ENCODE measurements at places on chromosomes 5 and 9.

- DNase-seq = no peak
Measured at GRCh38 chr5:111277061-111277460, 52.9 kb downstream of the CAMK4 start.

- DNase-seq = no peak
Measured at GRCh38 chr5:180391276-180391675, 38.1 kb upstream of the GFPT2 start.

DNA sequence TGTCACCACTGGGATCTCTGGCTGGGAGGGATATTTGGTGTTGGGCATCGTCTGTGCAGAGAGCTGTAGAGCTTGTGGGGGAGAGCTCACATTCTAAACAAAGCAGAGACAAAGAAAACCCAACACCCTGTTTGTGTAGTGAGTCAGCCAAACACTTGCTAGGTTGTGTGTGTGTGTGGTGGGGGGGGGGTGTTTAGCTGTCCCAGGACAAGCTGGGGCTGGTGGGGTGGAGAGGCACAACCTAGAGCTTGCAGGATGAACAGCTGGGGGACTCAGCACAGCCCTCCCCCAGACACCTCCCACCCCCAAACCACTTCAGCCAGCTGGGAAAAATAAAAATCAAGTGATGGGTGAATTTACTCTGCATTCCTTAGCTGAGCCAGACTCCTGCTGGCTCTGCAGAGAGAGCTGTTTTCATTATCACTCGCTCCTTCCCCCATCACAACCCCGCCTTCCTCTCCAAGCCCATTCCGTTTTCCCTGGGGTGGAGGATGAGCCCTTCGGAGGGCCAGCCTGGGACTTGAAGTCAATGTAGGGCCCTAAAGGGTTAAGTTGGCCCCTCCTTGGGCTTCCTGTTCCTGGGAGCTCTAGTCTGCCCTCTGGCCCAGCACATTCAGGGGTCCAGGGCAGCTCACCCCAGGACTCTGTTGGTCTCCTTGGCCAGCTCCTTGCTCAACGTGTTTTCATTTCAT lies 2.6 kb downstream of the OLFML2A start:
- DNase-seq = no peak

- no peak for DNase-seq
Measured at GRCh38 chr5:36402512-36402906, 100.8 kb upstream of the RANBP3L start.

- peak; percentile 99 for DNase-seq
Measured at GRCh38 chr9:128117613-128118471, 9.7 kb downstream of the PTGES2 start.

- DNase-seq = no peak
Measured at GRCh38 chr9:12863618-12864017, 88.8 kb downstream of the LURAP1L start.

GRCh38 chr9:101509572-101509971 lies 24.1 kb upstream of the RNF20 start:
- DNase-seq = no peak

- DNase-seq = no peak
Measured at GRCh38 chr5:173020154-173020581, 36.0 kb upstream of the CREBRF start.

DNA sequence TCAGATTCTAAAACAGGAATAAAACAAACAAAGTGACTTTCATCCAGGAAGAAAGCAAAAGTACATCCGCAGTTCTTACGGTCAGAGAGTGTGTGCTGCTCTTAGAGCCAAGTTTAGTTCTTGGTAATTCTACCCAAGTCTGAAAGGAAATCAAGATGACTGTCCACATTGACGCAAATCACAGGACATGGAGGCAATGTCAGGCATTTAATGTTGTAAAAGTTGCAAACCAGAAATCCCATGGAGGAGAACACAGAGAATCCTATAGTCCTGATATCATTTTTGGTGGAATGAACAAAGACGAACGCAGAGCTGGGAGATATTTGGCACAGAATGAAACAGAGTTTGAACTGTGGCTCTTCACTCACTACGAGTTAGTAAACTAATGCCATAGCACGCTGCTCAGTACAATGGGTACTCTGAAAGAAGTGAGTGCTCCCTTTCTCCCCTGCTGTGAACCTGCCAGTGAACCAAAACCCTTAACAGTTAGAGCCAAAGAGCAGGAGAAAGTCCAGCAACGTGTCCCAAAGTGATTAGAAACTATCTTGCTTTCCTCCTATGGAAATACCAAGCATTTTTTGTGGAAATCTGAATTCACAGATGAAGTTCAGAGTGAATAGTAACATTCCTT lies 74.3 kb downstream of the MUSK start:
- no peak for DNase-seq

- no peak for DNase-seq
Measured at GRCh38 chr5:129410488-129410887, 49.6 kb upstream of the ADAMTS19 start.

GRCh38 chr5:59782856-59783255 lies 110.7 kb downstream of the PDE4D start:
- DNase-seq = no peak

GRCh38 chr9:34513567-34514214 lies 9.1 kb downstream of the ENHO start:
- DNase-seq = no peak

DNA sequence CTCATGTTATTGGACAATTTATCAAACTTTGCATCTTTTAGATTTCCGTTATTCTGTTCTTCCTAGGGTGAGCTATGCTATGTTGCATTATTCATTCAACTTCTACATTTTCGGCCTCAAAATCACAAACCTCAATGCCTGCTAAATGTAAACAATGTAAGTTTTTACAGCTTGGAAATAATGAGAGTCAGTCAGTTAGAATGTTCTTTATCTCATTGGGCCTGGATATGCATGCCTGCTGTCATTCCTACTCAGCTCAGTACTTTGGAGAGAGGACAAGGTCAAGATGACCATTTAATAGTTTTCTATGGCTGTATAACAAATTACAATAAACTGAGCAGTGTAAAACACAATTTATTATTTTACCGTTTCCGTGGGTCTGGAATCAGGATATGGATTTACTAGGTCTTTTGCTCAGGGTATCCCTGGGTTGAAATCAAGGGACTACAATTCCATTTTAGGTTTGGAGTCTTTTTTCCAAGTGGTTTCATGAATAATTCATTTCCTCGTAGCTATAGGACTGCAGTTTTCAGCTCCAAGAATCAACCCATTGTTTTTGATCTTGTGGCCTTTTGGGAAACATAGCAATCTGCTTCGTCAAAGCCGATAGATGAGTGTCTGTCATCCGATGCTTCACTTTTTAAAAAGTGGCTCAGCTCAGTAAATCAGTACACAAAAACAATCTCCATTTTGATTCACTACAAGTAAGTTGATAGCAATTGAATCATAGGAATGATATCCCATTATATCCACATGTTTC lies 1143.2 kb upstream of the CDH6 start:
- DNase-seq = no peak

DNA sequence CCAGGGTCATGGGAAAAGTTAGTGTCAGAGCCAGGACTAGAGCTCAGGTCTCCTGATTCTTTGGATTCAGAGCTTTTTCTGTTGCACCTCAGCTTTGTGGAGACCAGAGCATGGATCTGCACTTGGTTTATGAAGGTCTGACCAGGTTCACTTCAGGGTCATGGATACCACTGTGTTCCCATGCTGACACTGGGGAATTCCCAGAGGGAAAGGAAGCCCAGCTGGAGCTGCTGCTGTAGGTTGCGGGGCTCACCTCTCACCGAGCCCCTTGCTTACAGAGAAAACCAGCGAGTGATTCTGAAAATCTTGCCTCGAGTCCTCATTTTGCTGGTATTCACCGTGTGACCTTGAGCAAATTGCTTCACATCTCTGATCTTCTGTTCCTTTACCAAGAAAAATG lies 83.0 kb downstream of the RGS3 start:
- no peak for DNase-seq

- DNase-seq = no peak
Measured at GRCh38 chr9:114501796-114502682, 3.2 kb downstream of the WHRN start.

DNA sequence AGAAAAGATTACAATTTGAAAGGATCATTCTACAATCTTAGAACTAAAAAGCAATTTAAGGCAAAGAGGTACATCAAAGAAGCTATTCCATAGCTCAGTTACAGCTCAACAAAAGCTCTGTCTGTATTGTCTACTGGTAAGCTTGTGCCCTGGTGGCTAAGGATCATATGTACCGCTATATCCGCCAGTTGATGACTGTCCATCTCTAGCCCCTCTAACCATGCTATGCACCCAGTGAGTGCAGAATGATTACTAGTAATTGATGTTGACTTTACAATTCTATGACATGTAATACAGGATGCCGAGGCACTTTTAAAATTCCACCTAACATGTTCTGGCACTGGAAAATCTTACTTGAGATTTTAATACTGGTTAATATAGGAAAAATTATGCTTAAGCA lies 13.1 kb downstream of the LOX start:
- DNase-seq = no peak

DNA sequence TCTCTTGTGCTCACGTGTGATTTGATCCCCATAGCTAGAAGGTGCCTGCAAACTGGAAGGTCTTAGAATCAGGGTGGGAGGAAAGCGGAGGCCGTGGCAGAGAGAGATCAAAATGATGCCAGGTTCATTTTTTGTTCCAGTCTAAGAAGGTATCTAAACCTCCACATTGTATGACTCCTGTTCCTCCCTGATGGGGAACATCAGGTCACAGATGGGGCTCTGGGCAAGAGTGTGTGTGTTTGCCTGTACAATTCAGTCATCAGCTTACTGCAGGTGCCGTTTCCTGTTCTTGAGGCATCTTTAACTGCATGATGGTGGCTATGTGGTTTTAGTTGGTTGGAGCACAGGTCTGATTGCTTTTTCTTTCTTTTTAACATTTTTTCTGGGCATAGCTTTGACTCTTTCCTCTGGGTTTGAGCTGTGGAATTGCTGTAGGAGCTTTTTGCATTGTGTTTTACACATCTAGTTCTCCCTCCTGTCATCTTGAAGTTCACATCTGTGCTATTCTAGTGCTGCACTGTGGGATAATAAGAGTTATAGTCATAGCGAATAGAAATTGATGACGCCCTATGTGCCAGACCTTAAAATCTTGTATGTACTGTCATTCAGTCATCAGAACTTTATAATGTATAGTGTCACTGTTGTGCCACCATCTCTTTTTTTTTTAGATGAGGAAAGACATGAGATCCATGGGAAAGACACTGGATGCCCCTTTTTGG lies 30.8 kb downstream of the ARHGAP26 start:
- DNase-seq = no peak

- DNase-seq = no peak
Measured at GRCh38 chr5:67305913-67306710, 109.5 kb upstream of the CD180 start.

DNA sequence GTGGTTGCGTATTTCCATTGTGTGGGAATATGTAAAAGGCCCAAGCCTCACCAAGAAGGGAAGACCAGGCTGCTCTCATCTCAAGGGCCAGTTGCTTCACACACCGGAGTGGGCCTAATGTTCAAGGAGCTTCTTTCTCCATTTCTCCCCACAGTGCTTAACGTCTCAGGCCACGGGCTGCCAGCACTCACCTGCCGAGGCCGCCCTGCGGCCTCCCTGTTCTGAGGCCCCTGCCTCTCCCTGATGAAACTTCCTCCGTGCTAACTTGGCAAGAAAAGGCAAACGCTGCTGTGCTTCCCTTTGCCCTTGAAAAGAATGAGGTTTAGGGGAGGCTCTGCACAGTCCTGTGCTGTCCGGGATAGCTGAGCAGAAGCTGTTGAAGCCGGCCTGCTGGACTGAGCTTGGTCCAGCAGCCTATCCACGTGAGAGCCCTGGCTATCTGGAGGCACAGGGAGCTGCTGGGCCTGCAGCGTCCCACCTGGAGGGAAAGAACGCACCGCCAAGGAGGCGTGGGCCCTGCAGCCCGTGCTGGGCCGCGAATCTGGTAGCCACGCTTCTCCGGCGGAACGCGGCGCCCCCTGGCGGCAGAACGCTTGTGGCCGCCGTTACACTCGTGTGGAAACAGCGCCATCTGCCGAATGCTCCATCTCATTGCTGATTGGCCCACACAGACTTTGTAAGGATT lies 73.5 kb upstream of the PRSS3 start:
- DNase-seq = peak; percentile 91

GRCh38 chr5:99061711-99062110 lies 132.9 kb upstream of the CHD1 start:
- no peak for DNase-seq

DNA sequence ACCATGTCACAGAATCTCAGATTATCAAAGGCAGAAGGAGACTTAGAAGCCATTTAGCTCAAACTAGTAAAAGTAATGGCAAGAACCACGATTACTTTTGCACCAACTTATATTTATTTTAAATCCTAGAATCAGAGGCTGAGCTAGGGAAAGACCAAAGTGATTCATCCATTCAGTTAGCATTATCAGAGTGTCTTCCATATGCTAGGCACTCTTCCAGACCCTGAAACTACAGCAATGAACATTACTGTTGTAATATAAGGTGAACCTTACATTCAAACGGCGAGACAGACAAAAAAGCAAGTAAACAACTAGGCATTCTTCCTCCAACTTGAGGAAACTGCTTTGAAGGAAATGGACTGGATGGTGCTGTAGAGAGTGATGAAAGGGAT lies 7.9 kb downstream of the PDE6A start:
- no peak for DNase-seq

GRCh38 chr5:38455796-38456330 lies 100.6 kb downstream of the LIFR start:
- no peak for DNase-seq

DNA sequence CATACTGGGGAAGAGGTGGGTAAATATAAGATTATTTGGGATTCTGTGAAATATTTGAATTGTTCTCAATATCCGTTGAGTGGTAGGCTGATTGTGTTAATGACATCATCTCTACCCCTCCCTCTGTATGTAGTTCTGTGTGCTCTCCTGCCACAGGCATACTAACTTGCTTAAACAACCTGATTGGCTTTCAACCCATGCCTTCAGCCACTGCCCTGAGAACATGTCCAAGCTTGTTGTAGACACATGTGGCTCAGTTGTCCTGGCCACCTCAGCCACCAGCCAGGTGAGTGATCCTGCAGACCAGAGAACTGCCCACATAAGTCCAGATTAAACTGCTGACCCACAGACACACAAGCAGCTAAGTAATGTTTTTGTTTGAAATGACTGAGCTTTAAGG lies 31.1 kb downstream of the ANKS6 start:
- DNase-seq = no peak

- DNase-seq = no peak
Measured at GRCh38 chr9:92480986-92481633, 1.2 kb downstream of the ASPN start.

GRCh38 chr9:76592974-76593347 lies 134.0 kb downstream of the GCNT1 start:
- no peak for DNase-seq

Data from stimulated activated CD4-positive, alpha-beta T cell treated with anti-CD3 and anti-CD28 coated beads, Interleukin-4, amount 100 ng/mL, for 48 hours (primary cell).